Activated T-cell treated with anti-CD3 and anti-CD28 coated beads for 4 hours (primary cell): ENCODE measurements at places on chromosomes 2 and 18.

DNA sequence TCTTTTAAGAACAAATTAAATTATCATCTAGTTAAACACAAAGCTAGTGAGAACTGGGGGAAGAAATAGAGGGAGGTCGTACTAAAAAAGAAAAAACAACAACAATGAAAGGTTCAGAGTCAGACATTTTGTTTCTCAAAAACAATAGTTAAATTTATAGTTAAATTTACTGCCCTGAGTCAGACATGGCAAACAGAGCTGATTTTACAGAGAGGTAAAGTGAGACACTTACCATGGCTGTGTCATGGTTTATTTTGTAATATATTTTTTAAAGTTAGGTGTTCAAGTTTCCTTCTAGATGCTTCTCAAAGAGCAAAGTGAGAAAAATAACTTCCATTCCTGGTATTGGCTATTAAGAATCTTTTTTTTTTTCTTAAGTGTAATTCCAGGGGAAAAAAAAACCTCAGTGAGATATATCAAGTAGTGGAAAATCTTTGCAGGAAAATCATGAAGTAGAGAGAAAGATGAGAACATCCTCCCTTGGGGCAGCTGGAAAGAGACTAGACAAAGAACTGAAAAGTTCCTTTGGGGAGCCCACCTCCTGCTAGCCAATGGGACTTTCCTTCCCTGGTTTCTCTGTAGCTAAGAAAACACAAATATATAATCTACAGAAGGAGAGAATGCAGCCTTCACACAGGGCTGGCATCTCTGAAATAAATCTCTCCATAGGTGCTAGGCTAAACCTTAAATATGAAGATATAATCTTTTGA lies 12.3 kb downstream of the KLF7 start:
- no peak for DNase-seq

DNA sequence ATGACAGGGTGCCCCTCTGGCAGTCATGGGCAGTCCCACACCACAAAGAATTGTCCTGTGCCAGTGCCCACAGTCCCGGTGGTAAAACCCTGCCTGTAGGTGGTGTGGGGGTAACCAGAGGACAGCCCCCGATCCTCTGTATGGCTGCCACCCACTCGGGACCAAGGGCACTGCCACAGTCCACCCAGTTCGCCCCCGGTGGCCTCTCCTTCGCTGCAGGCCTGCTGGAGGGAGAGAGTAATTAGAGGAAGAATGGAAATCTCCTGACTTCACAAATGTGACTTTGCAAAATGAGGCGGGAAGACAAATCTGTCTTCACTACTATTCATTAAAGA lies 11.4 kb downstream of the GBX2 start:
- DNase-seq, result no peak

- no peak for DNase-seq
These were observed 15.4 kb downstream of the HJURP start for GRCh38 chr2:233838726-233839446.

DNA sequence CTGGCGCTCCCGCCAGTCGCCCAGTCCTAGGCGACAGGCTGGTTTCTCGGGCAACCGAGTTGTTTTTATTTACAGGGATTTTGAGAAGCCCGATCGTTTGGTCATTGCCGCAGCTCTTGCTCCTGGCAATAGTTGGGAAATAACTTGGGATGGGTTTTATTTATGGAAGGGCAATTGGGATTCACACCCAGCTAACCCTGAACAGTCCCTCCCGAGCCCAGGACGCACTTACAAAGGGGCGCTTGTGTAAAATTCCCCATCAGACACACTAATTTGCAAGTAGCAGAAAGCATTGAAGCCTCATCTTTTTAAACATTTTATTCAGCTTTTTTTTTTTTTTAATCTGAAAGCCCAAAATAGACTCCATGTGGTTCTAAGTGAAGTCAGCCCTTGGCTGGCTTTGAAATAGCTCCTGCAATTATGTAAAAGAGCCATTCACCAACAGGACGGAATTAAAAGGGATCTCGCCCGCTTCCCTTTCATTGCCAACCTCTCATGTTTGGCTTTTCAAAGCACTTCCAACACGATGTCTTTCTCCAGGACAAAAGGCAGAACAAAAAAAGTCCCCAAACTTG lies 3.6 kb upstream of the GBX2 start:
- DNase-seq, result no peak

DNA sequence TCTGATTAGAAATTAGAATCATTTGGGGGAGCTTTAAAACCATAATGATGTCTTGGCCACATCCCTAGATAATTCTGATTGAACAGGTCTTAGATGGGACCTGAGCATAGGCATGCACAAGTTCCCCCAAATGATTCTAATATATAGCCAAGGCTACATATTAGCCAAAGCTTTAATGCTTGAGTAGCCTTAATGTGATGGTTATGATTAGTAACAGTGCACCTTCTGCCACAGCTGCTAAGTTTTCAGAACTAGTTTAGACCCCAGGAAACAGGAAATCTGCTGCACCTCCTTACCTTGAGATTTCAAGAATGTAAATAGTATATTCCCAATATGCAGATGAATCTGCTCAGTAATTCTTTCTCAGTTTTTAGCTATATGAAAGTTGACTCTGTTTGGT lies 119.8 kb downstream of the PTPN4 start:
- no peak for DNase-seq

DNA sequence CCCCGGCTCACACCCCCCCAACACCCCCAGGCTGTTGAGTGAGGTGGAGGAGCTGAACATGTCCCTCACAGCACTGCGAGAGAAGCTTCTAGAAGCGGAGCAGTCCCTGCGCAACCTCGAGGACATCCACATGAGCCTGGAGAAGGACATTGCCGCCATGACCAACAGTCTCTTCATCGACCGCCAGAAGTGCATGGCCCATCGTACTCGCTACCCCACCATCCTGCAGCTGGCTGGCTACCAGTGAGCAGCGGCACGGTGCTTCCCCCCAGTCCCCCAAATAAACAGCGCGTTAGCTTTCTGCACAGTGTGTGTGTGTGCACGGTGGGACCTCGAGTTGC lies 5.3 kb downstream of the TEKT4 start:
- DNase-seq, result no peak

GRCh38 chr2:209305746-209306196 lies 118.1 kb upstream of the MAP2 start:
- DNase-seq, result no peak

- DNase-seq, result no peak
These were observed 278.4 kb upstream of the DDX18 start for GRCh38 chr2:117536139-117536538.

- no peak for DNase-seq
These were observed 73.4 kb downstream of the COL4A3 start for GRCh38 chr2:227237786-227238185.

DNA sequence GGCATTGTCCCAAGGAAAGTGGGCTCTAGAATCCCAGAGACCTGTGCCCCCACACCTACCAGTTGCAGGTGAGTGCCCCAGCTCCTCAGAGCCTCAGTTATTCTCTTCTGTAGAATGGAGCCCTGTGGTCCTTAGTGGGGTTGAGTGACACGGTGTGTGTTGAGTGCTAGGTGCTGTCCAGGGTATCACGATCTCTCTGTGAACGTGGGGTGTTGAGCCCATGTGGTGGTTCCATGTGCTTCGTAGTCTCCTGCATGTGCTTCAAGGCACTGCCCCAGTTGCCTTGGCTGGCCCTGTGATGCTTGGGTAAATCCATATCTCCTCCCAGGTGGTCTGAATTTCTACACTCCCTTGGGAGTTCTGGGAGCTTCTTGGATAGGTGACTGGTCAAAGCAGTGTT lies 54.9 kb downstream of the SH3RF3 start:
- DNase-seq, result no peak

- no peak for DNase-seq
These were observed 1640.1 kb upstream of the CELF4 start for GRCh38 chr18:39205565-39206195.

GRCh38 chr2:201200345-201200744 lies 17.4 kb downstream of the CASP10 start:
- no peak for DNase-seq

- DNase-seq, result no peak
These were observed 78.9 kb upstream of the SMAD7 start for GRCh38 chr18:49029628-49030027.

DNA sequence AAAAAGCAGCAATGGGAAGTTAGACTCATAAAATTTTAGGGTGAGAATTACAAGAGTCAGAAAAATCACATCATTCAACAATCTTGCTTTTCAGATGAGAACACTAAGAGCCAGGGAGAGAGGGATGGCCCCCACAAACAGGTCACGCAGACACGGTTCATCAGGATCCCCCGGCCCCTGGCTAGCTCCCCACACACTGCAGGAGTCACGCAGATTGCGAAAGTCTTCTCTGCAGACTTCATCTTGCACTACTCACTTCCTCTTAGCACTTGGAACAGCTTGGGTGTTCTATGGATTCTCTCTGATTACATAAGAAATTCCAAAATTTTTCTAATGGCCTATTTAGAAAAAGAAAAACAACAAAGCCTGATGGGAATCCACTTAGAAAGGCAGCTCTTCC lies 21.6 kb upstream of the SULT1C2 start:
- no peak for DNase-seq

DNA sequence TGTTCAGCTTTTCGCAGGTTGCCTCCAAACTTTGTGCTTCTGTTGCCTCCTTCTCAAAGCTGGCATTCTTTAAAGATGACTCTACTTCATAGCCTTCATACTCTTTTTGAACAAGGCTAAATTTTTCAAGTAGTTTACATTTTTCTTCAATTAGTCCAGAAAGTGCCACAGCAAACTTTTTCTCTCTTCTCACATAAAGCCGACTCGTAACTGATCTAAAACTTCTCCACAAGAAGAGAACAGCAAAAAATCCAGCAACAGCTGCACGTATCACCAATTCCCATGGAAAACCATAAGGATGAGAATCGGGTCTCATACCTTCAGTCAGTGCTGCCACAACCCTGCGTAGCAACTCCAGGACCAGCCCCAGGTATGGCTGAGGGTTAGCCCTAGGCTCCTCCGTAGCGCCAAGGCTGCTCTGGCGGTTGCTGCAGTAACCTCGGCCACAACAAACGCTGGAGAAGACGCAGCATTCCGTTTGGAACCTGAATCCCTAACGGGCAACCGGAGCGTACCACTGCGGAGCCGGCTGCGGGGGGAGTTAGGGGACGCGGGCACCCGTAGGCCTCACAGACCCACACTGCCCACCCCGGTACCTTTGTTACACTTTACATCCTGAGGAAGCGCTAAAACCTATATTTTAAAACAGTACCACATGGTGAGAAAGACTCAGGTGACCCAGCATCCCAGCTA lies at the start of gene CTAGE1:
Gene CTAGE1 (minus strand): TSS at position 420 of the 693 bp plus-strand sequence. CDS start 104 bp downstream, at position 316.
- no peak for DNase-seq

DNA sequence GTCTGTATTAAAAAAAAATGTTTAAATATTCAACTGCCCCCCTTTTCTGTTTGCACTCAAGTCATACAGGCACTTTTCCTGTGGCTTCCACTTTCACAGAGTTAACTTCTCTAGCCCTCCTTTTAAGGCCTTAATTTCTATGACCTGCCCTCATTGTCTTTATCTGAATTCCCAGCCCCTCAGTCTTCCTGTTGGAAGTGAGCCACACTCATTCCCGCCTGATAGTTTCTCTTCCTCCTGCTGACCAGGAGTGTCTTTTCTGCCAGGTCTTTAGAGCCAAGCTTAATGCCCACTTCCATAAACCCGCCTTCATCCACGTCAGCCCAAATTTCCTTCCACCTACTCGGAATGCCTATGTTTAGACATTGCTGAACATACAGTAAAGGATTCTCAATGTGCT lies 10.5 kb downstream of the COPS8 start:
- DNase-seq, result no peak

DNA sequence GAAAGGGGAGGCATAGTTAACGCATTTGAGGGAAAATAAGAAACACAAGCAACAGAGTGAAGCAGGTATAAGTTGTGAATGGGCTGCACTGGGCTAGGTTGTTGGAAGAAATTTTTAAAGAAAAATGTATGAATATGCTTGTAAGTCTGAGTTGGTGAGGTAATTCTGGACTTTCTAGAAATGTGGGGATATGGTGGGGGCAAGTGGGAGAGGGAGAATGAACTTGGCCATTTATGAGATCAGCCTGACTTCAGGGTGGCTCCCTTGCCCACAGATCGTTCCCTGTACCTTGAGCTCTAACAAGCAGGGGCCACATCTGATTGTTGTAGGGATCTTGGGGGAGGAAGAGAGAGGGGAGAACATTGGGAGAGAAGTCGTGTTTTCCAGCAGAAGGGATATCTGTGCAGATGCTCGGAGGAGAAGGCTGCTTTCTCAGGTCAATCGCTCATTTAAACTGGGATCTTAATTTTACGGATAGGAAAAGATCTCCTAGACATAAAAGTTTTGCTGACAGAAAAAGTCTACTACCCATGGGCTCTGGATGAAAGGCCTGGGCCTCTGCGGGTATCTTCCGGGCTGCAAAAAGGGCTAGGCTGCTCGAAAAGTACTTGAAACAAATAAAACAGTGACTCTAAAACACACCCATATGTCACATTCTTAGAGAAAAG lies 42.5 kb upstream of the FZD5 start:
- no peak for DNase-seq

GRCh38 chr2:147250652-147251356 lies 594.0 kb upstream of the ACVR2A start:
- no peak for DNase-seq

DNA sequence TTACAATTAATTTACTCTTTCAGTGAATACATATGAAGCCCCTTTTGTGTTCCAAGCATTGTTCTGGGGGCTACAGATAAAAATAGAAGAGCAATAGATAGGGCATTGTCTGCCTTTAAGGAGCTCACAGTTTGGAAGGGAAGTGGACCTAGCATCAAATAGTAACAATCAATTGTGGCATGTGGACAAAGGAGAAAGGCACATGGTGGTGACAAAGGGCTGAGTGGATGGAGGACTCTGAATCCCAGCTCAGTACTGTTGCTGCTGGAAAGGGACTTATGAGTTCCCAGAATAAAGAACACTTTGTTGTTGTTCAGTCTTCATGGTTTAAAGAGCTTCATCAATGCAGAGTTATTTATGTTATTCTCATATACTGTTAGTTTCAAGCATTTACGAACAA lies 217.7 kb downstream of the HRH4 start:
- no peak for DNase-seq

DNA sequence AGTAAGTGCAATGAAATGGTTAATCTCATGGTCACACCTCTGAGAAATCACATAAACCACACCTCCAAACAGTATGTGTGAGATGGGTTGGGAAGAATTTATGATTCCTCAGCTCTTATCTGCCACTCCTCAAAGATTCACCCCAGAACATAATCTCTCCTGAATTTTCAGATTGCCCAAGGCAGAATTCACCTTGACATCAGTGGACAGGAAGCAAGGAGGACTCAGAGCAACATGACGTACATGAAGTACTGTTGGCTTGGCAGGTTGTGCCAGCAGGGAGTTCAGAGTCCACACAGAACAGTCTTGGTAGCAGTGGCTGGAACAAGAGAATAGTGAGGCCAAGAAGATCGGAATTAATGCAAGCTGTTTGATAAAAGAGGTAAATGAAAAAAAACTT lies 31.7 kb upstream of the CYBRD1 start:
- DNase-seq, result no peak
